ENCODE measurements at places on chromosomes 16 and 17.

DNA sequence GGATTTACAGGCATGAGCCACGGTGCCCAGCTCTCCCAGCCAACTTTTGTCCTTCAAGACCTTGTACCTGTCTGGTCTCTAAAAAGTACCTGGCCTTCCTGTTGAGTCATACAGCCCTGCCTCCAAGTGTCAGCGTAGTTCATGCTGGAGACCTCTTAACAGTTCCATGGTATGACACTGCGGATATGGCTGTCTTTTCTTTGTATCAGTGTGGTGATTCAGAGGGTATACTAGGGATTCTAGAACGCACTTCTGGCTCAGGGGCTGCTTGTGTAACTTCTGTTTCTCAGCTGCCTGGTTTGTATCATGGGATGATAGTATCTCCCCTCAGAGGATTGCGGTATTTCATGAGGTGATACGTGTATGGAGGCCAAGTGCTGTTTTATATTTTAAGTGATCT lies 2.0 kb upstream of the TMEM11 start:
- DNase-seq: no peak

DNA sequence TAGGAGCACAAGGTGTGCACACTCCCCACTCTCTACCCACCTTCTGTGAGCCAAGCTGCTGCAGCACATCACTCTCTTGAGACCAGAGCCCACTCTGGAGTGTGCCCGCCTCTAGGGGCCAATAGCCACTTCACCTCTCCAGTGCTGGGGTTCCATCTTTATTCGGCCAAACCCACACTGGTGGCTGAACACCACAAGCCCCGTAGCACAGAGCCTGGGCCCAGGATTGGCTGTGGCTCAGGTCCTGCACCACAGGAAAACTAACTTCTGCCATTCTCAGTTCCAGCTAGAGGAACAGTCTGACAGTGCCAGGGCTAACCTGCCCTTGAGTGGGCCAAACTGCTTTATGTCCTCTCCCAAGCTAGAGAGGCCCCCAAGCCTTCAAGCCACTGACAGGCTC lies 111.0 kb upstream of the TOX3 start:
- no peak for DNase-seq

DNA sequence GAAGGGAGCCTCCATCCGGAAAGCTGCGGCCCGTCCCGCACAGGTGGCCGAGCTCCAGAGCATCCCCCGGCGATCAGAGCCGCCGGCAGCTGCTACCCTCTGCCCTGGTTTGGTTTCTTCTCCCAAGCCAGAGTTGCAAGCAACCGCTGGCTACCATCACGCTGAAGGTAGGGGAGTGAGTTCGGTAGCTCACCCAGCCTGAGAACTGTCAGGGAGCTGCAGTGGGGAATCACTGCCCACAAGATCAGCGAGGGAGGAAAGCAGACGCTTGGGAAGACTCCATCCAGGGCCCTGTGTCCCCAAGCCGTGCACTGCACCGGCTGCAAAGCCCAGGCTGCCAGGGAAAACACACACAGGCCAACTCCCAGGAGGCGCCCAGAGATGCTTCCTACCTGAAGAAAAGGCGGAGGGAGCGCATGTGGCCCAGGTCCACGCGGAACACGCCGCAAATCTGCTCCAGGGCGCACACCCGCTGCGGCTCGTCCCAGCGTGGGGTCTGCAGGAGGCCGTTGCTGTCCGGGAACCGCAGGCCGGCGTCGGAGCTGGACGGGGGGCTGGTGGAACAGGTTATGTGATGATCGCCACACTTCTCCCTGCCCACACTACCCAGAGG lies 83.3 kb downstream of the TBC1D16 start:
- no peak for DNase-seq

- peak; percentile 63 for DNase-seq
Measured at GRCh38 chr17:1186923-1187771, 7.4 kb upstream of the ABR start.

DNA sequence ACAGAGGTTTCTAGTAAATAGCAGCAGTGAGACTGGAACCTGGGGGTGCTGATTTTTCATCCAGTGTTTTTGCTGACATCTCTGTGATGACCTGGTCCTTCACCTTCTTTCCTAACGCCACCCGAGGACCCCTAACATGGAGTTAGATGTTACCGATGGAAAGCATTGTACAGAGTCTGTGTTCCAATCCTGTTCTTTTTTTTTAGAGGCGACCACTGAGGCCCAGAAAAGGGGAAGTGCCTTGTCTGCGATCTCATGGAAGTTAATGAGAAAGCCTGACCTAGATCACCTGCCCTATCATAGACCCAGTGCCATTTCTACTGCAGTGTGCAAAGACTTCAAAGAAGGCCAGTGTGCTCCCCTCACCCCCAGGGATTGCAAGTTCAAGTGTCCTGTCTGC lies 362.5 kb downstream of the CA10 start:
- no peak for DNase-seq

GRCh38 chr16:50591800-50592771 lies 43.9 kb downstream of the NKD1 start:
- DNase-seq: no peak

GRCh38 chr17:8753976-8754440 lies 4.3 kb downstream of the SPDYE4 start:
- no peak for DNase-seq

- DNase-seq: no peak
Measured at GRCh38 chr17:72342627-72343527, 222.1 kb downstream of the SOX9 start.

DNA sequence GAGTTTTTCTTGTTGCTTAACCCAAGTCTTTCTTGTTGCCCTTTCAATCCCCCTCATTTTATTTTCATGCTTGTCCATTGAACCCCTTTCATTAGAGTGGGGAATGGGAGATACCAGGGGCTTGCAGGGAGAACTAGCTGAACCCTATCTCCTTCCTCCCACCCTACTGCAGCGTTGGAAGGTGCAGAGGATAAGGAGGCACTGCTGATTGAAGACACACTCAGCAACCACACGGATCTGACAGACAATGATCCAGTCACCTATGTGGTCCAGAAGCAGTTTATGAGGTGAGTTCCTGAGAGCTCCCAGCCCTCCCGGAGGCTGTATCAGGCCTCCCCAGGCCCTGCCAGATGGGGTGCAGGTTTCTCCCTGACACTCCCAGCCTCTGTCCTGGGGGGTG lies 32.5 kb downstream of the ANKRD40 start:
- DNase-seq: no peak

DNA sequence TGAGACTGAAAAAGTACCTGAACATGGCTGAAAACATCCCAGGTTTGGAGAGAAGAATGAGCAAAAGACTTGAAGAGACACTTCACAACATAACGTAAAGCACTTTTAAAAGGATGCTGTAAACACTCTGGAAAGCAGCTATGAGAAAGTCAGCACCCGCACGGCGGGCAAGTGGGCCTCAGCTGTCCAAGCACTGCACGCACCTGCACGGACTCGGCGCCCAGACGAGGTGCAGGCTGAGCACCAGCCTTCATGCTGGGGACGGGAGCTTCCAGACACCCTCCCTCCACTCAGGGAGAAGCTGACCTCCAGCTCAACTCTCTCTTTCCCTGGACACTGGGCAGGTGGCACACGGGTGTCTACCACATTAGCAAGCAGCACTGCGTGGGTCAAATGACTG lies 13.1 kb downstream of the CCDC57 start:
- DNase-seq: no peak

GRCh38 chr16:52547834-52548215 lies 882 bp upstream of the TOX3 start:
- no peak for DNase-seq

DNA sequence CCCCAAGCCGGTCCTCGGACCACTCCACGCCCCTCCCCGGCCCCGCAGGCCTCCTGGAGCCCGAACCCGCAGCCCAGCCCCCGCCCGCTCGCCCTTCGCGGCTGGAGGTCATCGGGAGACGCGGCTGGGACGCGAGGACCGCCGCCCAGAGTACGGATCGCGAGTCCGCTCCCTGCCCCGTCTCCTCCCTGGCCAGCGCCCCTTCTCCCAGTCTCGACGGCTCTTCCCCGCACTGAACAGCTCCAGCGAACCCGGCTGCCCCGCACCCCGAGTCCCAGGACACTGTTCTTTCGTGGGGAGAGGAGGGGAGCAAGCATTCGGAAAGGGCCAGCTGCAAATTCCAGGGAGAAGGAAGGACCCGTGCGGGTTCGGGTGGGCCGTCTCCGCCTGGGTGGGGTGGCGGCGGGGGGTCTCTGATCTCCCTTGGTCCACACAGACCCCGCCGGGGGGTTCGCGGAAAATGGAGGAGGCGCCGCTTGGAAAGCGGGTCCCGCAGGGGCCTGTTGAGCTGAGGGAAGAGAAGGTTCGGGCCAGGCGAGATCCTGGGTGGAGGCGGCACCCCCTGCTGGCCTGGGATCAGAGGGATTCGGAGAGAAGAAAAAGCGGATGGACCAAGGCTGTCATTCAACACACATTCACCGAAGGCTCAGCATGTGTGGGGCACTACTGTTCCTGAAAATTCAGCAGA lies 632 bp upstream of the RTN4RL1 start:
- DNase-seq: no peak

- no peak for DNase-seq
Measured at GRCh38 chr16:11658896-11659708, 9.2 kb upstream of the SNN start.

- DNase-seq: no peak
Measured at GRCh38 chr16:58039829-58040495, 14.4 kb downstream of the MMP15 start.

GRCh38 chr17:80203471-80203963 lies 16.6 kb downstream of the SGSH start:
- DNase-seq: no peak

GRCh38 chr16:11534262-11534661 lies 52.5 kb downstream of the LITAF start:
- DNase-seq: no peak

- no peak for DNase-seq
Measured at GRCh38 chr17:39014795-39015545, 47.8 kb upstream of the FBXO47 start.

- DNase-seq: no peak
Measured at GRCh38 chr16:31050280-31051030, 17.1 kb downstream of the STX4 start.

DNA sequence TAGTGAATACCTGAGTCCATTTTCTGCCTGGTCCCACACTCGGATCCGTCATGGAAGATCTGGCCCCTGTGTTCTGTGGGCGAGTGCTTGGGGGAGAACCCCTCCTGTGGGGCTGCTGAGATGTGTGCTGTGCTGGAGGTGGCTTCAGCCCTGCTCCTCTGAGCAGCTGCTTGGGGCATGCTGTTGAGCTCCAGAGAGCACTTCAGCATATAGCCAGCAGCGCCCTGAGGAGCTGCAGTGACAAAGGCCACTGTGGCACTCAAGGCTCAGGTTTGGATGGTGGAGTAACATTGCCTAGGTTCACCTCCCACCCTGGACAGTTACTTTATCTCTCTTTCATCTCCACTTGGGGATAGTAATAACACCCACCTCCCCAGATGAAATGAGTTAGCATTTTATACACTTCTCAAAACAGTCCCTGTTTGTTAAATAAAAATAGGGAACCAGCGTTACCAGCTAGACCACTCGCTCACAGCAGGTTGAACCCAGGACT lies 75.3 kb downstream of the KSR1 start:
- no peak for DNase-seq

DNA sequence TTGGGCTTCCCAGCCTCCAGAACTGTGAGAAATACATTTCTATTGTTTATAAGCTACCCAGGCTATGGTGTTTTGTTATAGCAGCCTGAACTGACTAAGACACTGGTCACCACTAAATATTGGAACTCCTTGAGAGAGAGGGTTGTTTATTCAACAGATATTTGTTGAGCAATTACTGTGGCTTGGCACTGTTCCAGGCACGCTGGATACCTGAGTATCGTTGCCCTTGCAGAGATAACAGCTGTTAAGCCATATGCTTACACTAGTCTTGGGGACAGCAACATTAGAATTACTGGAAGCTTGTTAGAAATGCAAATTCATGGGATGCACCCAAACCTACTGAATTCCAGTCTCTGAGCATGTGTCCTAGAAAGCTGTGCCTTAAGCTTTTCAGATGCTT lies 230.7 kb downstream of the HS3ST4 start:
- DNase-seq: no peak

DNA sequence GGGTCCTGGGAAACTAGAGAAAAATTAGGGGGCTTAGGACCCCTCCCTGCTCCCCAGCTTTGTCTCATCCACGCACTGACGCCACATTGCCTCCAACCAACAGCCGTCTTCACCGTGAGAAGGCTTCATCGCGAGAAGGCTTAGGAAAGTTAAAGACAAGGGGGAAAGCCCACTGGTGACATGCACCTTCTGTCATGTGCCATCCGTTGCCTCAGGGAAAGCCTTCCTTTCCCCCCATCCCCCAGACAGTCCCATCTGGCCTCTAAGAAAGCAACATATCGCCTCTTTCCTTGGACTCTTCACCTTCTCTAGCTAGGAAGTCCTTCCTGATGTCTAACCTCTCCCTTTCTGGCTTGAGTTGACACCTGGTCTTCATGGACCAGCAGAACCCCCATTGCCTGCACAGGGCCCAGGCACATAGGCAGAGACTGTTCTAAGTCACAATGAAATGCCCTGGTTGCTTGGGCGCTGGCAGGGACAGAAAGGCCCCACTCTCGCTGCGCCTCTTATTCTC lies 2.1 kb downstream of the FOXN1 start:
- DNase-seq: no peak

GRCh38 chr16:17204206-17204605 lies 266.6 kb downstream of the XYLT1 start:
- DNase-seq: no peak

GRCh38 chr17:81734405-81735263 lies 22.6 kb downstream of the SLC25A10 start:
- no peak for DNase-seq

DNA sequence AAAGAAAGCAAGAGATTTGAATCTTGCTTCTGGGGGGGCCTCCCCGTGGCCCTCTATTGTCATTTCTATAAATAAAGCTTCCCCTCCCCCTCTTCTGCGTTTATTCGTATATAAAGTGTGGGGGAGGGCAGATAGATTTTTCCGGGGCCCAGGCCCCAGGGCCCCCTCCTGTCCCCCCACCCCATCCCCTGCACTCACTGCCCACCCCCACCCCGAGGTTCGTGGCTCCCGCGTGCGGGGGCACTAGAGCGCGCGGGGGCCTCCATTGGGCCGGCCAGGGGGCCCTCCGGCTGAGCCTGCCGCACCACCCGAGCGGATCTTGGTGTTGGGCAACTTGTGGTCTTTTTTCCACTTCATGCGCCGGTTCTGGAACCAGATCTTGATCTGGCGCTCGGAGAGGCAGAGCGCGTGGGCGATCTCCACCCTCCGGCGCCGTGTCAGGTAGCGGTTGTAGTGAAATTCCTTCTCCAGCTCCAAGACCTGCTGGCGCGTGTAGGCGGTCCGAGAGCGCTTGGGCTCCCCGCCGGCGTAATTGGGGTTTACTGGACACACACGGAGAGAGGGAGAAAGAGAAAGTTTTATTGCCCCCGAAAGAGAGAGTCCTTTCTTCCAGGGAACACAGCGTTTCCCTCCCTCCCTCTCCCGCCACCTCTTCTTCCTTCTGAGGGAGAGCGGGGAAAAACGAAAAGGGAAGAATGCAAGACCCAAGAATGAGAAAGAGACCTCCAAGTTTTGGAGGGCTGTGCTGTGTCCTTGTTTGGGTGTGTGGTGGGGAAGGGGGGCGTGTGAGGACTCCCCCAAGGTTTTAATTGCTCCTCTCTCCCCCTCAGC lies 1.5 kb downstream of the HOXB4 start:
- no peak for DNase-seq

- DNase-seq: no peak
Measured at GRCh38 chr16:70688246-70688742, 2.4 kb upstream of the MTSS2 start.
